ENCODE measurements at places on chromosomes 11 and 22. TPM values are rescaled to one million over a fixed set of nuclear protein-coding genes. Genes with fewer than 3 reads are reported as not detected.
A peak's percentile ranks its signal among the peaks of the same experiment; 100 is the strongest.

DNA sequence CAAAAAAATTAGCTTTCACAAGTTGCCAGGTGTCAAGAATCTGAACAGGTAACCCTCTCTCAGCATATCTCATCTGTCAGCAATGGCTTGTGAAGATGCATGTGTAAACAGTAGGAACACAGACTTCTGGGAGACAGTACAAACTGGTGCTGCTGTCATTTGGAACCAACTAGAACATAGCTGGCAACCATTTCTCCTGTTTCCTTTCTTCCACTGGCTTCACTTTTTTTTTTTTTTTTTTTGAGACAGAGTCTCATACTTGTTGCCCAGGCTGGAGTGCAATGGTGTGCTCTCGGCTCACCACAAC lies 2.1 kb upstream of the PIK3C2A start:
- DNase-seq = no peak

Gene MUC6
- not detected for total RNA-seq

DNA sequence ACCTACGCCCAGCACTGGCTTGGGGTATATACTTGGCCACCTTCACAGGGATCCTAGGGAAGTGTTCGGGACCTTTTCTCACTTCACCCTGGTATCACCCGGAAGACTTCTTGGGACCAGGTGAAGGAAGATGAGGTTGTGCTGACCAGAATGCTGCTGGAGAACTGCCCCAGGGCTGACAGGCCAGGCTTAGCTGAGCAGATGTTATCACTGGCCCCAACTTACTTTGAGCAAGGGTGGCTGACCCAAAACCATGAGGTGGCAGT lies 4.5 kb downstream of the FTH1 start:
- peak; percentile 54 for DNase-seq

DNA sequence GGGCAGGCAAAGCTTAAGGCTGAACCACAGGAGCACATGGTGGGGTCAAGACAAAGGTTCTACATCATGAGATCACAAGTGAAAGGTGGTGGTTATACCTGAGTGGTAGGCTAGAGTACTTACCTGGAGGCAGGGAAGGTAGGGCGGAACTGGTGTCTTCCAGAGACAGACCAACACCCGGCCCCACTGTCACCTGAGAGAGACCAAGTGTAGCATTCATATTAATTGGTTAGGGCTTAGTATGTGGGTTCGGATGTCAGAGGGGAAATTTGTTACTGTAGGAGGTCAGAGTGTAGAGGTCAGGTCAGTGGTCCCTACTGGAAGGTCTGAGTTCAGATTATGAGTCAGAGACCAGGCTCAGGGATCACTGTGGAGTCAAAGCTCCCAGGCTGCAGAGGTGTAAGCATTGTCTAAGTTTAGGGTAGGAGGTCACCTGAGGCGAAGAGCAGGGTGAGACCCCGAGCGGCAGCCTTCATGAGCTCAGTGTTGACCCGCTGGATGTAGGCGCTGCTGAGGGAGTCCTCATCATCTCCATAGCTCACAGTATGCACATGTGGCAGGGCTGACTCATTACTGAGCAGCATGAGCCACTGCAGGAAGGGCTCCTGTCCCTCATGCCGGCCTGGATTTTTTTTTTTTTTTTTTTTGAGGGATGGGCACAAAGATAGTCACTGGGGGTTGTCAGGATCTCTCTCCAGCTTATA lies 3.2 kb downstream of the TPP1 start:
- no peak for DNase-seq

- peak; percentile 29 for DNase-seq
Observed at GRCh38 chr11:18111005-18111404, 5.1 kb upstream of the SAAL1 start.

DNA sequence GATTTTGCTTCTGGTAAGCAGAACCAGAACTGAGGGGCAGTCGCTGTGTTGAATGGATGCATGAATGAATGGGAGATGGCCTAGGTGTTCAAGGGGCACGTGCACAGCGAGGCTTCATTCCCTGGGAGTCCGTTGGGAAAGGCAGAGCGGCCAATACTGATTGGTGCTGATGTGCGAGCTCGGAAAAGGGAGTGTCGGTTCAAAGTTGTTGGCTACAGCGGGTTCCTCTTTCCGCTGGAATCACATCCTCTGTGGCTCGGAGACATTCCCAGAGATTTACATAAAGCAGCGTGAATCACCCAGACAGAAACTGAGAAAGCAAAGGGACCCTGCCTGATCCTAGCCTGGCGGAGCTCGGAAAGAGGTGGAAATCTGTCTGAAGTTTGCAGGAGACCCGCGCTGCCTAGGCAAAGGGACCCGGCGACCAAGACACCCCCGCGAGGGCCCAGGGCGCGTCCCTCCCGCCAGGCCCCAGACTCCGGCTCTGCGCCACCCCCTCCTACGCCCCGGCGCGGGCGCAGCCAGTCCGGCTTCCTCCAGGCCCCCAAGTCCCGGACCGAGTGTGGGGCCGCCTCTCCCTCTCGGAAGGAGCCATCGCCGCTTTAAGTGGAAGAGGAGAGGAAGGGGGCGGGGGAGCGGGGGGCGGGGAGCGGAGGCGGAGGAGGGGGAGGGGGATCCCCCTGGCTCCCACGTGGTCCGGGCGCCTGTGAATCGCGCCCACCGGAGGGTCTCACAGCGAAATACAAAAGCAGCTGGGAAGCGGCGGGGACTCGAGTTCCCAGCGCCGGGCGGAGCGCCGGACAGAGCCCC lies at the start of gene FJX1:
FJX1 (plus strand) TSS at position 774 of the 810 bp plus-strand sequence. CDS start 177 bp downstream, outside the sequence.
- peak; percentile 88 for DNase-seq

Gene FAM227A
- total RNA-seq = 1.6 TPM

GRCh38 chr11:92964471-92964870 lies 5.0 kb upstream of the MTNR1B start:
- peak; percentile 7 for DNase-seq

Gene SCT
- total RNA-seq = not detected

Gene ARHGAP8
- total RNA-seq = 1.9 TPM

- no peak for DNase-seq
Observed at GRCh38 chr22:37484480-37485394, 1.4 kb downstream of the MFNG start.

Gene BEST1
- total RNA-seq = 1.8 TPM

DNA sequence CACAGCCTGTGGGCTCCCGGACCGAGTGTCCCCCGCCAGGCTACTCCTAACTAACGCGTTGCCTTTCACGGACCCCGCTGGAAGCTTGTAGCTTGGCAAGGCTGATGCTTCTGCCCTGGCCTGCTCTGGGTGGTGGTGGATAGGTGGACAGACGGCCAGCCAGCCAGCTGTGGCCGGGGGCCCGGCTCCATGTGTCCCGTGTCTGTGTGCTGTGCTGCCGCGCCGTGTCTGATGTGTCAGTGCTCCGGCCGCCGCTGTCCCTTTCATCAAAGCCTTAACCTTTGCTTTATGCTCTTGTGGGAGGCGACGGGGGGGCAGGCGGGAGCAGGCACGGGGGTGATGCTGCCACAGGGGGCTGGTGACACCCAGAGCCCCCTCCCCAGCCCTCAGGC lies 5.0 kb downstream of the CCDC188 start:
- no peak for DNase-seq

GRCh38 chr22:17906978-17907747 lies 117.2 kb downstream of the MICAL3 start:
- DNase-seq = no peak

GRCh38 chr22:25903294-25903693 lies 161.3 kb downstream of the MYO18B start:
- DNase-seq = no peak

Gene IFTAP
- total RNA-seq = 45.1 TPM

DNA sequence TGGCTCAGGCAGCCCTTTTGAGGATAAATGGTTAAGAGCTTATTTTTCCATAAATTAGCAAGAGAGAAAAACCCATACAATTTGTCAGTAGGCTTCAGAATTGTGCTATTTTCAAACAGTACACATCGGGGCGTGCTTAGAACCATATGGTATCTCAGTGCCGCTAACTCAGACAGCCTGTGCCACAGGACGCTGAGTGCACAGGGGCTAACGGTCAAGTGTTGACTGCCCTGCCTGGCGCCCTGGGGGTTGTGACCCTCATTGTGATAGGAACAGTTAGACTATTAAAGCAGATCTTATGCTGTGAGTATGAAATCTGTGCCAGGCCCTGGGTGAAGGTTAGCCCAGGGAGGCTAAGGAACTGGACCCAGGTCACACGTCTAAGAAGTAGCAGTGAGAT lies 1519.7 kb downstream of the BRD1 start:
- DNase-seq = no peak

GRCh38 chr11:69439127-69439526 lies 42.3 kb upstream of the LINC01488 start:
- no peak for DNase-seq

DNA sequence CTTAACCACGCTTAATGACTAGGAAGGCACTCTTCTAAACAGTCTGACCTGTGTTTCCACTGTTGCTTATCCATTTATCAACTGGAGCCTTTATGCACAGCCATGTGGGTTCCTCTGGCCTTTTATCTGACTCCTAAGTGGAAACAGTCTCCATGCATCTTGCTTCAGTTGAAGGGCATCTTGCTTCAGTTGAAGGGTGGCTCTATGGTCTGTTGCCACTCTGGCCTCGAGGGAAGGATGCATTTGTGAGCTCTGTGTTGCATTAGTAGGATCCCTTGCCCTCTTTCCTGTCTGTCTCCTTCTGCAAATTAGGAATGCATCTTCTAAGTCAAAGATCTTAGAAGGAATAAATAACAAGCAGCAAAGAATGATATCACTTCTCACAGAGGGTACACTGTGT lies 25.8 kb upstream of the C11orf96 start:
- no peak for DNase-seq

Gene MRGPRX3
- total RNA-seq = not detected

DNA sequence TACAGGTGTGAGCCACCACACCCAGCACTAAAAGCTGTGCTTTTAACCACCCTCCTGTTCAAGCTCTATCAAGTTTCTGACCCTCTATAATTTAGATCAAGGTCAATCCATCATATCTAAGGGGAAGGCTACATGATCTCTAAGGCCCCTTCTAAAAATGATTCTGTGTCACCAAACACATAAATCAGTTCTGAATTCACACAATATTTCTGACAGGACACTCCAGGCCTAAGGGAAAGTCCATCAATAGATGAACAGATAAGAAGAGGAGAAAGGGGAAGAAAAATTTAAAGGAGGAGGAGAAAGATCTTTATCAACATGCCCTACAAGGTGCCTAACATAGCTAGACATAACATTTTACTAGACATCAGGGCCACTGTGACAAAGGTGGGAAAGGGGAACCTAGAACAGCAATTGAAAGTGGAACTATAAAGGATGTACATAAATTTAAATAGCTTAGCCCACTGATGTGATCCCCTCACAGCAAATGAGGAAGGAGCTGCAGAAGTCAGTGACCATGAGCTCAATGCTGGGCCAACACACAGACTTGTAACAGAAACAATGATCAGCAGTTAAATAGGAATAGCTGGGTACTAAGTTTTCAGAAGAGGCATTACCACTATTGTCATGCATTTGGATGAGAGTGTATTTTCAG lies 4.7 kb downstream of the PRCP start:
- no peak for DNase-seq

Gene C22orf23
- total RNA-seq = 0.53 TPM

Gene CD3E
- not detected for total RNA-seq

Gene CASP12
- total RNA-seq = not detected

Gene CNTF
- total RNA-seq = 3.0 TPM

Gene DMC1
- total RNA-seq = 0.52 TPM

GRCh38 chr11:129702410-129703398 lies 112.9 kb upstream of the TMEM45B start:
- no peak for DNase-seq

Gene MS4A3
- not detected for total RNA-seq

Gene PGA5
- total RNA-seq = 18.1 TPM

GRCh38 chr22:32922186-32922585 lies 120.7 kb downstream of the TIMP3 start:
- DNase-seq = no peak

Gene LRFN4
- total RNA-seq = 117 TPM

Gene PATE1
- total RNA-seq = not detected

Gene FGF19
- not detected for total RNA-seq

Gene MMP1
- total RNA-seq = 0.94 TPM

GRCh38 chr11:59062602-59063529 lies 23.2 kb upstream of the GLYATL1B start:
- DNase-seq = no peak

DNA sequence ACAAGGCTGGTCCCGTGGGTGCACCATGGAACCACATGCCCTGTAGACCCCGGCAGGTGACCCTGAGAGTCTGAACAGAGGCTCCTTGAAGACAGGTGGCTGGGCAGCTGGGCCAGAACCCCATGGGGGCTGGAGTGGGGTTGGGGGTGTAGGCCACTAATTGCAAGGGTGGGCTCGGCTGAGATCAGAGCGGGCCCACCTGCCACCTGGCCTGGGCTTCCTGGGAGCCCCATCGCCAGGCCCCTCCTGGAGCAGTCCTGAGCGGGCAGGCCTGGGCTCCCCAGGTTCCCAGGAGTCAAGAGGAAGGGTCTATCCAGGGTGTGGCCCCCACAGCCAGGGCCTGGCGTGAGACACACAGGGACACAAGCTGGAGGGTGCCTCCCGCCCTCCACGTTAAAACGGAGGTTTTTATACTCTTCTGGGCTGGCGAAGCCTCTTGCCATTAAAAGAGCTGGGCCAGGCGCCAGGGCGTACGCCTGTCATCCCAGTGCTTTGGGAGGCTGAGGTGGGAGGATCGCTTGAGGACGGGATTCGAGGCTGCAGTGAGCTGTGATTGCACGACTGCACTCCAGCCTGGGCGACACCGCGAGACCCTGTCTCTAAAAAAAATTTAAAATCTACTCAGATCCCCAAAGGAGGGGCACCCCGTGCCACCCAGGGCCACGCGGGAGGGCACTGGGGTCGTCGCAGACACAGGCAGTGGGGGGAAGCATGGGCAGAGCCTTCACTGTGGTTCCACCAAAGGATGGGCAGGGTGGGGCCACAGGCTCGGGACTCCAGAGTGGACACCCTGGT lies 4.8 kb upstream of the TRABD start:
- no peak for DNase-seq

Gene SESN3
- total RNA-seq = 2.8 TPM

GRCh38 chr11:10534316-10534715 lies 6.7 kb downstream of the RNF141 start:
- DNase-seq = no peak

DNA sequence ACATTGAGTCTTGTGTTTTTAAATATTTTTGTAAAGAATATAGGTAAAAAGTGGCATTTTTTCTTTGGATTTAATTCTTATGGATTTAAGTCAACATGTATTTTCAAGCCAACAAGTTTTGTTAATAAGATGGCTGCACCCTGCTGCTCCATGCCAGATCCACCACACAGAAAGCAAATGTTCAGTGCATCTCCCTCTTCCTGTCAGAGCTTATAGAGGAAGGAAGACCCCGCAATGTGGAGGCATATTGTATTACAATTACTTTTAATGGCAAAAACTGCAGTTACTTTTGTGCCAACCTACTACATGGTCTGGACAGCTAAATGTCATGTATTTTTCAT lies 333 bp upstream of the CD3E start:
- no peak for DNase-seq

Gene DBX1
- total RNA-seq = not detected

Measured in myocyte (in vitro differentiated cells).